NCI-H69 (cell line): ENCODE measurements at places on chromosomes 7 and 10.

GRCh38 chr7:120480930-120481329, 208.0 kb downstream of the KCND2 start:
- no peak for DNase-seq

DNA sequence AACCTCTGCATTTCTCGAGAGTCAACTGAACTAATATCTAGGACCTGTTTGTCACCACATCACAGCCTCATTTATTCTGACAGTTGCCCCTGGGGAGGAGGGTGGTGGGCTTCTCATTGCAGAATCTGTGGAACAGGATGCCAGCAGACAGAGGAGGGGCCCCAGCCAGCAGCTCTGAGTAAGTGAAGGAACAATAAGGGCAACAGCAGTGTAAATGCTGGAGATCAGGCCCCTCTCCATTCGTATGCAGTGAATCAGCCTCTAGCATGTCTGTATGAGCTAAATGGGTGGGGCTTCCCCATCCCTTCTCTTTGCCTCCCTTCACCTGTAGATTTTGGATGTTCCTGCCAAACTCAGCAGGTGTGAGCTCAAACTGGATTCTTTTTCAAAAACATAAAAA, 7.7 kb upstream of the CPVL start:
- no peak for DNase-seq

GRCh38 chr10:113788604-113789083, 37.2 kb downstream of the PLEKHS1 start:
- peak; percentile 21 for DNase-seq

DNA sequence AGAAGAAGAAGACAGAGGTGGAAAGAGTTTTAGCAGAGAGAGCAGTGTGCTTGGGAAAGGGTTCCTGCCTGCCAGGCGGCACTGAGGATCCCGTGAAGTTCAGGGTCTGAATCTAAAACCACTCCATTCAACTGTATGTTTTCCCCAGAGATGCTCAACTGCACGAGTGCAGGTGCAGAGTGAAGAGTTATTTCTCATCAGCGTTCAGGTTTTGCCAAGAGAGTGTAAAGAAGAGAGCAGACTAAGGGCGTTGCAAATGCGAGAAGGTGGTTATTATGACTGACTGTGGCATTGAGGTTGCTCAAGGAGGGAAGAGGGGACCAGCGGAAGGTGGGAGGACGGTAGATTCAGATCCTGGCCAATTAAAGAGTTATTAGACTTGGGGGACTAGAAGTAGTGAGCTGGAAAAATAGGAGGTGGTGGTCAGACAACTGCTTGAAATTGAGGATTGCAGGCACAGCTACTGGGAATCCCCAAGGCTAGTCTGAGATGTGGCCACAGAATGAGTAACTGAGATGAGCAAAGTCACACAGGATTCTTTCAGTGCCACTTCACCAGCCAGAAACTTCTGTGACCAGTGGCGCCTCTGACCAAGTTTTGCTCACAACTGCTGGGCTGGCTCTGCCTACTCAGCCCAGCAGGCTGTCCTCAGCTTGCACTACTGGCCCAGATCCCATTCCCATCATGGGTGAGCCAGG, 29.1 kb downstream of the STRA8 start:
- DNase-seq, result no peak

DNA sequence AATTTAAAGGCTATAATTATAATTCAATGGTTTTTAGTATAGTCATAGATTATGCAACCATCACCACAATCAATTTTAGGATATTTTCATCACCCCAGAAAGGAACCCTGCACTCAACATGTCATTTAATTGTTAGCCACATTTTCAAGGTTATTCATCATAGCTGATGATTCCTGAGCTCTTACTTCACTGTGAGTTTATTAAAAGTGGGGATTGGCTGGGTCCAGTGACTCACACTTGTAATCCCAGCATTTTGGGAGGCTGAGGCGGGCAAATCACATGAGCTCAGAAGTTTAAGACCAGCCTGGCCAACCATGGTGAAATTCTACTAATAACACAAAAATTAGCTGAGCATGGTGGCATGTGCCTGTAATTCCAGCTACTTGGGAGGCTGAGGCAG, 787 bp downstream of the CCL26 start:
- no peak for DNase-seq

DNA sequence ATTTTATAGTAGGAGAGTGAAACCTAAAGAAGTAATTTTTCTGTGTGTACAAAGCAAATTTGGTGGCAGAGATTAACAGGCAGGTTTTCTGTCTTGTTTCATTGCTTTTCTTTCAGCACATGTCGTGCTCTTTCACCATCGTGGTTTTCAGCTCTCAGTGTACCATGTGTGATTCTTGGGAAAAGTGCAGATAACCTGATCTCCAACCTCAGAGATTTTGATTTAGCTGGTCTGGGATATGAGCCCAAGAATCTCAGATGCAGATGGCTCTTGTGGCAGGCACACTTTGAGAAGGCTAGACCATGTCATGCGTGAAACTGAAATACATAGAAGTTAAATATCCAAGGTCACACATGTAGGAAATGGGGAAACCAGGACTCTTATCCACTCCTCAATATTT, 317.4 kb downstream of the EXOC4 start:
- no peak for DNase-seq

GRCh38 chr10:95832216-95833041, 75.3 kb upstream of the CC2D2B start:
- DNase-seq, result no peak

DNA sequence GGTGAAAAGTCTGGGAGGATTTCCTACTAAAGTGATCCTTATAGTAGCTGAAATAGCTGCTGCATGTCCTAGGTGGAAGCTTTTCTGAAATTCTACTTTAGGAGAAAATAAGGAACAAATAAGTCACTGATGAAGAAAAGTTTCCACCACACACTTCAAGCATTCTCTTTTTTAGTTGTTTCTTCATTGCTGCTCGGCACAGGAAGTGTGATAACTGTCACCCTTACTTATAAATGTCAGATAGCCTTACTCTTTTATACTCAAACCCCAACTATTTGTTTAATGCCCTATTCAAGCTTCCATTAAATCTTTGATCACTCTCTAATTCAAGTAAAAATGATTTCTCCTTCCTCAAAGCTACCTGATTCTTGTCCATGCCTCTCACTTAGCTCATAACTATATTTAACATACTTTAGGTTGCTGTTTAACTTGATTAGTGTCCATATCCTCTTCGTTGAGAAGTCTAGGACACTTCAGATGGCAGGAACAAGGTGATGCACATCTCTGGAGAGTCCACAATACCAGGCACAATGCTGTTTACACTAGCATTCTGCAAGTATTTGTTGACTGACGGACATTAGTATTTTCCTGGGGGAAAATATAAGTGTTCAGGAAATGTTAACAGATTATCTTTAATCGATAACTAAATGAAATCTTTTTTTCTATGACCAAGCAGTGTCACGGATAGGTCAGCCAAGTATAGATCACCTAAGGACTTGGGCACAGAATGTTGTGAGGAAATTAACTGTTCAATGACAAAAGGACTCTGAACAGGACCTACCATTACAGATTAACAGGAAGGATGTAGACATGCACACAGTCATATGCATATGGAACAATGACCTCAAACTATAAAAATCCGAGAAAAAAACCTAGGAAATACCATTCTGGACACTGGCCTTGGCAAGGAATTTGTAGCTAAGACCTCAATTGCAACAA, 67.4 kb downstream of the ZNF438 start:
- DNase-seq, result no peak

- no peak for DNase-seq
These were observed 335.5 kb downstream of the LRRTM3 start for GRCh38 chr10:67261300-67261797.

DNA sequence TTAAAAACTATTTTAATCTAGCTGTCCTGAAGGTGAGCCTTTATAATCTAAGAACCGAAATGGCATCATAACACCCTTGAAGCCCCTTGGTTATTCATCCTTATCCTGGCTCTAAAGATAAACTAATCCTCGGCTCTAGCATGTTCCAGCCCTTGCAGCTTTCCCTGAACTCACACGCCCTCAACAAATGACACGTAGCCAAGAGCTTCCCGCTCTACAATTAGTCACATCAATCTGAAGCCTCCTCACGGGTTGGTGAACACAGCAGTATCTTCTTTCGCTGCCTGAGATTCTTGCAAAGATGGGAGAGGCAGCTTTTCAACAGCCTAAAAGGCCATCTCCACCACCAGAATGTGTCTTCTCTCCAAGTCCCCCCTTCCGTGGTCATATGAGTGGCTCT, 4.1 kb downstream of the FRMD4A start:
- DNase-seq, result no peak

DNA sequence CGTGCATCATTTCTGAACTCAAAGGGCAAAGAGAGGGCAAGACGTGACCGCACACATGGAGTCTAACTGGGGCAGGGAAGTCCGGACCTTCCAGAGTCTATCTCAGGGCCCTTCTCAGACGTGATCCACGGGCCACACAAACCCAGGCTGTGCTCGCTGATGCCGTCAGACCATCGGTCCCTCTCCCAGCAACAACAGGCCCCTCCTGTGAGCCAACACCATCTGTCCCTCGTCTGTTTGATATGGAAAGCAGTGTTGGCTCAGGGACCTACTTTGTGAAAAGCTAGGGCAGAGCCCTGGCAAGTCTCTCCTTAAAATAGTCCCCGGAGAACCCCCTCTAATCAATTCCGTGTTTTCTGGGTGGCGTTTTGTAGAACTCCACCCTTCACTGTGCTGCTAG, 208.8 kb downstream of the TCERG1L start:
- DNase-seq, result peak; percentile 12

DNA sequence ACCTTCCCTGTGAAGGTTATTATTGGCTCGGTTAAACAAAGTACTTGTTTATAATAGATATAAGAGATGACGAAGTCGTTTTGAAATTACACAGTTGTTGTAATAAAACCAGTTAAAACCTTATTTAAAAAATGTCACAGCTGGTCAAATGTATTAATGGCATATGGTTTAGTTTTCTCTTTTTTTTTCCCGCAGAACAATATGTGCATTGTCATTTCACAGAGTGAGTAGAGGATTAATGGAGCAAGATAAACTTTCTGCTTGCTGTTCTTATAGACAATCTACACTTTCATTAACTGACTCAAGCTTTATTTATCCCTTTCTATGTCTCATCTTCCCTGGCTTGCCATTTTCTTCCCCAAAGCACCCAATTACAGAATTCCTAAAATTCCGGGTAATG, 404.3 kb upstream of the NPVF start:
- no peak for DNase-seq

DNA sequence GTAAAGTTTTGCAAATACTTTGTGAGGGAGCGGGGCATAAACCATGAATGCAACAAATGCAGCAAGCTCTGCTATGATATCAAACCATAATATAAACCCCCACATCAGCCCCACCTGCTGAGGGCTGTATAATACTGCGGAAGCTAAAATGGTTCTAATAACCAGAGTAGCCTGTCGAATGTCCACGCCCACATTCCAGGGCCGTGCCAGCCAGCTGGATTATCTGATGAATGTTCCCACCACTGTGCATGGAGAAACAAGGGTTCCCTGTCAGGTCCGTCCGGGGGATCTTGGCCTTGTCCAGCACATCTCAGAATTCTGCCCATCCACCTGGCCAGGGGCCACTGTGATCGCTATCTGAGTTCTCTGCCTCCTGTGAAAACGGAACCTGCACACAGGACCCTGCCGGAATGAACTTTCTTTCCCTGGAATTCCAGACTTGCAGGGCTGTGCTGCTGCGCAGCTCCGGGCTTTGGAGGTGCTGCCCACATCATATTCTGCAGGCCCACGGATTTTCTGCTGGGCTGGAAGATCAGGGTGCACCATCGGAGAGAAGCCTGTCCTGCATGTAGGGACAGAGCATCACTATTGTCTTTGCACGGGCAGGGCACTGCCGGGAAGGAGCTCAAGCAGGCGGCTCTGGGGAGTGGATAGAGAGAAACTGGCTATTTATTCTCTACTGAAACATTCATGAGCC, 77.0 kb upstream of the GNA12 start:
- no peak for DNase-seq

GRCh38 chr7:133164498-133164897, 82.6 kb upstream of the CHCHD3 start:
- DNase-seq, result no peak

DNA sequence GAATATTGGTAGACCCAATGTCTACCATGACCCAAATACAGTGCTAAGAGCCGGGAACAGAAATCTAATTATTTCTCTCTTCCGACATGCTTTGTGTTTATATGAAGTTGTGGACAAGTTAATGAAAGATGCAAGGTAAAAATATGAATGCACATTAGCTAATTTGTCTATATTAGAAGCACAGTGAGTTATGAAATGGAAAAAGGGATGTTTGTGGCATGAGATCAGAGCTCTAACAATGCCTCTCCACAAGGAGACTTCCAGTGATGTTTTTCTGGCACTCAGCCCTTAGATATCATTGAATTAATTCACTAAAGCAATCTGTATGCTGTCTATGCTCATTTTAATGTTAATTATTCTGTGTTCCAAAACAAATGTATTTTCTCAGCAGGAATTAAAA, 897.2 kb downstream of the CNTNAP2 start:
- DNase-seq, result peak; percentile 14

- DNase-seq, result no peak
These were observed 20.6 kb downstream of the SLC18A2 start for GRCh38 chr10:117261501-117261900.

DNA sequence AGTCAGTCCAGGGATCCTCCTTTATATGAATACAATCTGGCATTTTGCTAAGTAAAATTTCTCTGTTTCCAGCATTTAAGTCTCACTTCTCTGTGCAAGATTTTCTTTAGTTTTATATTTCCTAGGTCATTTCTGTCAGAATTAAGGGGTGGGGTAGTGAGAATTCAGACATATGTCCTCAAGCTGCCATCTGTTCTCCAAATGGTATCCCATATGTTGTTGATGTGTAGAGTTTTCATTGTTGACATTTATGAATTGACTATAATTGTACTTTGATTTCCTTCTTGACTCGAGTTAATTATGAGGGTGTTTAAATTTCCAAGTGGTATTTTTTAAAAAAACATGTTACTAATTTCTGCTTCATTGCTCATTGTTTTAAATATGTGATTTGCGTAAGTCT, 148.8 kb downstream of the NPSR1 start:
- DNase-seq, result peak; percentile 76

DNA sequence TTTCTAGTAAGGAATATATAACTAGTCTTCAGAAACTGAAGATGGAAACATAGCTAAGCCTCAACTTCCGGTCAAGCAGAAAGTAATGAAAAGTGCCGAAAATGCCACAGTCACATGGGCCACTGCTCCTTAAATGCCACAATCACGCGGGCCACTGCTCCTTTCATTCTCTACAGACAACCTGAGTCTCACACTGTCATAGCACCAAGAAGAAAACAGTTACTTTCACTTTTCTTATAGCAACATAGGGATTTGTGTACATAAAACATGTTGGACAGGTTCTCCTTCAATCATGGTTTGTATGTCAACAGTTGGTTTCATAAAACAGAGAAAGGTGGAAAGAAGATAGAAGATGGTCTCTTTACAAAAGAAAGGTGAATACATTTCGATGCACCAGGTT, 48.6 kb upstream of the NOBOX start:
- DNase-seq, result no peak

GRCh38 chr10:128541926-128542475, 415.8 kb upstream of the MKI67 start:
- no peak for DNase-seq

GRCh38 chr7:21624320-21624719, 81.5 kb downstream of the DNAH11 start:
- no peak for DNase-seq

- no peak for DNase-seq
These were observed 4.2 kb downstream of the C10orf67 start for GRCh38 chr10:23340354-23340753.
